ENCODE measurements at places on chromosomes 4 and X.

DNA sequence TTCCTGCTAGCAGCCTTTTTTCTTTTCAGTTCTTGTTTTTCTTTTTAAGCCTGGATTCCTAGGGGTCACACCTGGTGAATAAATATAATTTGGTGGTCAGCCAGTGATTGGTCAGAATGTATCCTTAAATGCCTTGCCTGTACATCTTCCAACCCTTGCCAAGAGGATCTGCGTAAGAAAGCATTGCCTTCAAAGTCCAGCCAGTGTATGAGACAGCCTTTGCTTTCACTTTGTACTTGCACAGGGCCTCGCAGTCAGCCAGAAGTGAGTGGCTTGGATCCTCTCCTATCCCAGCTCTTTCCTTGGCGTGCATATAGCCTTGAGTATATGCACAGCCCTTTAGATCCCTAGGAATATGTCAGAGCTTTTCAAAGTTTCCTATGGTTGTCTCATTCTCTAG is 22.2 kb downstream of the KANTR start:
- DNase-seq: no peak

DNA sequence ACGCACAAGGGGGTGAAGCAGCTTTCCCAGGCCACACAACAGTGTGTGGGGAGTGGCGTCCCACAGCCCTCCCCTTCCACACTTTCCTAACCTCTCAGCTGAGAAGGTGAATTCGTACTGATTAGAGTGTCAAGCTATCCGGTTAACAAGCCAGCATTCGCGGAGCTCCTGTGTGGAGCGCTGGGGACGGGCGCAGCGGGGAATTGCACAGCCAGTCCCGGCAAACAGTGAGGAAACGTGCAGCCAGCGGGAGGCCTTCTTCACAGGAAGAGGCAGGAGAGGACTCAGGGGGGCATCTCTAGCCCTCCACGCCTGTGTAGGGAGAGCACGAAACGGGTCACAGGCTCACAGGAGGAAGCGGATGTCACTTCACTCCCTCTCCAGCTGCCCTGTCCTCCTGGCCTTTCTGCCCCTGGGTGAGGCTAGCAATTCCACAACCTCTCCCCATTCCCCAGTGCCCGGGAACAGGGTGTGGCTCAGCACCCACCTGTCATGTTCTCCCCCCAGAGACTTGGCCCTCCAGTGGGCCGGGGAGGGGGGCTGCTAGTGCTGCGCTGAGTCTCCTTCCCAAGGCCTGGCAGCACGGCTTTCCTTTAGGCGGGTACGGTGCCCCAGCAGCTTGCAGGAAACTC is 117.3 kb downstream of the CPZ start:
- DNase-seq: no peak

GRCh38 chrX:23901805-23902204 is 5.9 kb downstream of the APOO start:
- no peak for DNase-seq

- no peak for DNase-seq
These were observed 219.6 kb downstream of the GRXCR1 start for GRCh38 chr4:43112139-43112538.

GRCh38 chr4:121392426-121393086 is 11.7 kb upstream of the QRFPR start:
- DNase-seq: no peak

- DNase-seq: no peak
These were observed 36.6 kb downstream of the GRSF1 start for GRCh38 chr4:70802928-70803580.

- no peak for DNase-seq
These were observed 1331.1 kb downstream of the ADGRL3 start for GRCh38 chr4:62531264-62531663.

- no peak for DNase-seq
These were observed 48.0 kb downstream of the ETNPPL start for GRCh38 chr4:108714880-108715279.

DNA sequence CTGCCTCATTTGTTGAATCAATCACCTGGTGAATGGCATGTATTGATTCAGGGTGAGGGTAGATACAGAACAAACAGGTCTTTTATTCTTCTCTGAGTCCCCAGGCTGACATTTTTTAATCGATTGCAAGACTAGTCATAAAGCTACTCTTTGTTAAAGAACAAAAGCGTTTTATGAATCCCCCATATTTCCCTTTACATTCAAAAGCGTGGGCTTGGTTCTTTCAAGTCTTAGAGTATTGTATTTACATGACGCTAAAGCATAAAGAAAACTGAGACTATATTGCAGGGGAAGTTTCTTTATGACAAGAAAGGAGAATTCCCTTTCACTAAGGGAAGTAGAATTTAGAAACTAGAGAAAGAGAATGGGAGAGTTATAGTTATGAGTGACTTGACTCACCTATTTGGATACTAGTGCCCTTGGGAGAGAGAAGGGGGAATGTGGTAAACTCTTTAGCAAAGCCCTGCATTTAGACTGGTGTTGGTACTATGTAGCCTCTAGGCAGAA is 69.3 kb upstream of the PDE5A start:
- DNase-seq: no peak

DNA sequence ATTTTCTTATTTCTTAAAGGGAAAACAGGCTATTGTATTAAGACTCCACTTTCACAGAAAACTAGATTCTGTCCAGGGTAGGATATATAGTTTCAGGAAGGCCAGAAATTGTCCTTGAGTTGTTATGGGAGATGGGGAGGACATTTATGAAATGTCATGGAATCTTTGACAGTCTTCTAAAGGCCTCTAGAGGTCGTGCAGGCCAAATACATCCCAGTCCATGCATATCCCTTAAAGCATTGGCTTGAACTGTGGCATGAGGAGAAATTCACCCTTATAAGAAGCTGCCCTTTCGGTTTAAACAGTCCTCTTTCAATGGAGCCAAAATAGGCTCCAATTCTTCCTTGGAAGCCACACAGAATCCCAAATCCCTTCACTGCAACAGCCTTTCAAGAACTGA is 183.6 kb upstream of the NOCT start:
- no peak for DNase-seq

DNA sequence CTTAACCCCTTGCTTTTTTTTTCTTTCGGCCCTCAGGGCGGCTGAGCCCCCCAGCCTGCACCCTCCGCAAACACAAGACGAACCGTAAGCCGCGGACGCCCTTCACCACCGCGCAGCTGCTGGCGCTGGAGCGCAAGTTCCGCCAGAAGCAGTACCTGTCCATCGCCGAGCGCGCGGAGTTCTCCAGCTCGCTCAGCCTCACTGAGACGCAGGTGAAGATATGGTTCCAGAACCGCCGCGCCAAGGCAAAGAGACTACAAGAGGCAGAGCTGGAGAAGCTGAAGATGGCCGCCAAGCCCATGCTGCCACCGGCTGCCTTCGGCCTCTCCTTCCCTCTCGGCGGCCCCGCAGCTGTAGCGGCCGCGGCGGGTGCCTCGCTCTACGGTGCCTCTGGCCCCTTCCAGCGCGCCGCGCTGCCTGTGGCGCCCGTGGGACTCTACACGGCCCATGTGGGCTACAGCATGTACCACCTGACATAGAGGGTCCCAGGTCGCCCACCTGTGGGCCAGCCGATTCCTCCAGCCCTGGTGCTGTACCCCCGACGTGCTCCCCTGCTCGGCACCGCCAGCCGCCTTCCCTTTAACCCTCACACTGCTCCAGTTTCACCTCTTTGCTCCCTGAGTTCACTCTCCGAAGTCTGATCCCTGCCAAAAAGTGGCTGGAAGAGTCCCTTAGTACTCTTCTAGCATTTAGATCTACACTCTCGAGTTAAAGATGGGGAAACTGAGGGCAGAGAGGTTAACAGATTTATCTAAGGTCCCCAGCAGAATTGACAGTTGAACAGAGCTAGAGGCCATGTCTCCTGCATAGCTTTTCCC is 3.4 kb downstream of the MSX1 start:
- DNase-seq: no peak

DNA sequence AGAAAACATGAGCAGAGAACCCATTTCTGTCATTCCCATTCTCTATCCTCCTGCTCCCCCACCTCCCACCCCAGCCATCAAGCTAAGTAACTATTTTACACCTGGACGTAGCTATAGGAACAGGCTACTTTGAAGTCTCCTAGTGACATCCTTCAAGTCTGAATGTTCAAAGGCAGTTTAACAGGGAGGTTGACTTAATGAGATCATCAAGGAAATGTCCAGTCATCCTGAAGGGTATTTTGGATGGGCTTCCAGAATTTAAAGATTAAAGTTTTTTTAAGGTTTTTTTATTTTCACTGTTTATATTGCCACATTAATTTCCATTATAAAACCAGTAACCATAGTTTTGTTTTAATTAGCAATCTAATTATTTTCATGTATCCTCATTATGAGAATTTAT is 41.1 kb downstream of the HPF1 start:
- DNase-seq: no peak

GRCh38 chr4:11182031-11182430 is 246.7 kb downstream of the HS3ST1 start:
- no peak for DNase-seq

DNA sequence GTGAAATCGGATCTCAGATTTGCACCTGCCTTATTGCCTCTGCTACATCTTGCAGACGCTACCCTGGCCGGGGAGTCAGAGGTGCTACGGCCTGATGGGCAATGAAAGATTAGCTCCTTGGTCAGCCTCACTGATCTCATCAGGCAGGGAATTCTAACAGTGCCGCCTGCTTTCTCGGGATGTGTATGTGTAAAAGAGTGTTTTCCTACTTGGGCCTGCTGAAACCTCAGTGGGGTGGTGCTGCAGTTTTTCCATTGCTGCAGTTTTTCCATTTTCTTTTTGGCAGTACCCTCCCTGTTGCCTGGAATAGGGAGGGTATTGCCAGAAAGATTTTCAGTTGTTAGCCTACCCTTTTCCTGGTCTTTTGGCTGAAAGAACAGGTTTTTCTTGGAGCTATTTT is 117.5 kb downstream of the CDKL5 start:
- no peak for DNase-seq

GRCh38 chrX:15143050-15143824 is 126.6 kb downstream of the ASB9 start:
- DNase-seq: no peak

DNA sequence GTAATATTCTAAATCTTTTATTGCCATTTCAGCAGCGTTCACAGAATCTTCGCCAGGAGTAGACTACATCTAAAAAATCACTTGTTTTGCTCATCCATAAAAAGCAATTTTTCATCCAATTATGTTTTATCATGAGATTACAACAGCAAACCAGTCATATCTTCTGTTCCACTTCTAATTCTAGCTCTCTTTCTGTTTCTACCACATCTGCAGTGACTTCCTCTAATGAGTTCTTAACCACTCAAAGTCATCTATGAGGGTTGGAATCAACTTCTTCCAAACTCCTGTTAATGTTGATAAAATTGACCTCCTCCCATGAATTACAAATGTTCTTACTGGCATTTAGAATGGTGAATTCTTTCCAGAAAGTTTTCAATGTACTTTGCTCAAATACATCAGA is 174.4 kb upstream of the BRWD3 start:
- no peak for DNase-seq

DNA sequence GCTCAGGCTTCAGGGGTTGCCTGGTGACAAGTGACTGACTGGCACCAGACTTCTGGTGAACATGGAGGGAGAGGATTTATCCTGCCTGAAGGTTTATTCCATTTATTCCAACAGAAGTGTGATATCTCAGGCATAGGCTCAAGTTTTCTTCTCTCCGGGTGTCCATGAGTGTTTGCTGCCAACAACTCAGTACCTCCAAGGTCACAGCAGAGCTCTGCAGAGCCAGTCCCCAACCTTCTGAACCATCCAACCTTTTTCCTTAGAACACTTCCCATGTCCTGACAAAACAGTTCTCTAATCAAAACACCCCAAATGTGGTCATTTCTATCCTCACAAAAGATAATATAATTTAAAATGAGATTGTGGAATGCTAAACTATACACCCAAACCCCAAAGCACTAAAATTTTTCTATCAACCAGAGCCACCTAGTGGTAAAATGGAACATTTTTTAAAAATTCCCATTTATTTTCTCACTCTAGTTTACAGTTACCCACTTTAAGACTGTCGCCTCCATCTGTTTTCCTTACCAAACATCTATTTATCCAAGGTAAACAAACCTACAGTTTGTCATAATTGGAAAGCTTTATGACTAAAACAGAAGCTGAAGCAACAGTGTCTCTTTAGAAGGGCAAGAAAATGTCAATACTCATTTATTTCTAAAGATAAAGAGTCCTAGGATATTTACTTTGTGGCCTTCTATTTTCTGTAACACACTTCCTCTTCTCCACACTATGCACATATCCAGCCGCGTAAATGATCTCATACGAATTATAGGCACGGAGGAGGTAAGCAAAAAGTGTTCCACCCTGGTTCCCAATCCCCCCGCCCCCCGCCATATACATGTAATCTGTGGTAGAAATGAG is 39.5 kb downstream of the TMEM154 start:
- DNase-seq: no peak

GRCh38 chr4:126495163-126495752 is 1137.5 kb upstream of the INTU start:
- no peak for DNase-seq

- DNase-seq: no peak
These were observed 22.0 kb downstream of the FAM133A start for GRCh38 chrX:93695981-93696380.

GRCh38 chr4:128155231-128155855 is 94.2 kb downstream of the LARP1B start:
- DNase-seq: no peak

GRCh38 chrX:23790155-23790497 is 7.2 kb downstream of the SAT1 start:
- DNase-seq: no peak

DNA sequence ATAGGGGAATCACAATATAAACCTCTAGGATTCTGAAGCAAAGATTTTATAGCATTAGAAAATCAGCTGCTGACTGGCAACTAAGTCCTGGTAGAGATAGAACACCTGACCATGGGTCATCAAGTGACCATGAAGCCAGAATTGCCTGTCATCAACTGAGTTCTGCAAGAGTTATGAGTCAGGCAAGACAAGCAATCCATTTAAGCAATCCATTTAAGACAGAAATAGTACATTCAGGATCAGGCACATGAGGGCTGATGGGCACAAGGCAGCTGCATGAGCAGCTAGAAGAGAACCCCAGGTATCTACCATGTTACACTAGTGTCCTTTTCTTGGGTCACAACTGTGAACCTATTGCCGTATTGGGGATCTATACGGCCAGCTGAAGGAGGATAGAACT is 98.9 kb downstream of the SPRY1 start:
- no peak for DNase-seq

GRCh38 chrX:133810925-133811324 is 174.5 kb downstream of the GPC3 start:
- DNase-seq: no peak

DNA sequence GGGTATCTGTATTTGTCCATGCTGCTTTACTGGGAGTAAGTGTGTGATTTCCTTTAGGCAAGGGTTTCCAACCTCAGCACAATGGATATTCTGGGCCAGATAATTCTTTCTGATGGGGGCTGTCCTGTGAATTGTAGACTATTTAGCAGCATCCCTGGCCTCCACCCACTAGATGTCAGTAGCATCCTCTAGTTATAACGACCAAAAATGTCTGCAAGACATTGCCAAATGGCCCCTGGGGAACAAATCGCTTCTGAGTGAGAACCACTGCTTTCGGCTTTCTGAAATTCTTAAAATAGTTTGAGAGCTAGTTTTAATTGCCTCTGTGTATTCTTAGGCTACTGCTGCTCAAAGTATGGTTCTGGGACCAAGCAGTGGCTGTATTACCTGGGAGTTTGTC is 81.2 kb upstream of the GPM6B start:
- no peak for DNase-seq

Data from cortex of kidney (tissue), 1 donor.